Cardiac ventricle fibroblast (primary cell): ENCODE measurements at places on chromosomes 5 and 9. TPM values are rescaled to one million over a fixed set of nuclear protein-coding genes. Genes with fewer than 3 reads are reported as not detected.

The HINT1 gene
- total RNA-seq = 73.1 and 96.7 TPM in 2 replicates

The RANBP17 gene
- 2.9 and 10.4 TPM in 2 replicates for total RNA-seq

The STKLD1 gene
- total RNA-seq = 0.34 TPM in 1 of 2 replicates, not detected in the other

The SLC6A3 gene
- total RNA-seq = 0.05 TPM in 1 of 2 replicates, not detected in the other

The SGCD gene
- 3.5 and 4.8 TPM in 2 replicates for total RNA-seq

The ZDHHC11 gene
- 0.20 and 0.75 TPM in 2 replicates for total RNA-seq

The GGTA1 gene
- total RNA-seq = 0.25 and 1.1 TPM in 2 replicates

The KCNIP1 gene
- not detected in 2 replicates for total RNA-seq

The AK8 gene
- total RNA-seq = 0.88 and 1.4 TPM in 2 replicates

The C9orf50 gene
- 0.12 TPM in 1 of 2 replicates, not detected in the other for total RNA-seq
